ENCODE measurements at places on chromosomes 12 and 14.

- no peak for DNase-seq
These were observed 50.3 kb upstream of the PCED1B start for GRCh38 chr12:47028981-47029708.

DNA sequence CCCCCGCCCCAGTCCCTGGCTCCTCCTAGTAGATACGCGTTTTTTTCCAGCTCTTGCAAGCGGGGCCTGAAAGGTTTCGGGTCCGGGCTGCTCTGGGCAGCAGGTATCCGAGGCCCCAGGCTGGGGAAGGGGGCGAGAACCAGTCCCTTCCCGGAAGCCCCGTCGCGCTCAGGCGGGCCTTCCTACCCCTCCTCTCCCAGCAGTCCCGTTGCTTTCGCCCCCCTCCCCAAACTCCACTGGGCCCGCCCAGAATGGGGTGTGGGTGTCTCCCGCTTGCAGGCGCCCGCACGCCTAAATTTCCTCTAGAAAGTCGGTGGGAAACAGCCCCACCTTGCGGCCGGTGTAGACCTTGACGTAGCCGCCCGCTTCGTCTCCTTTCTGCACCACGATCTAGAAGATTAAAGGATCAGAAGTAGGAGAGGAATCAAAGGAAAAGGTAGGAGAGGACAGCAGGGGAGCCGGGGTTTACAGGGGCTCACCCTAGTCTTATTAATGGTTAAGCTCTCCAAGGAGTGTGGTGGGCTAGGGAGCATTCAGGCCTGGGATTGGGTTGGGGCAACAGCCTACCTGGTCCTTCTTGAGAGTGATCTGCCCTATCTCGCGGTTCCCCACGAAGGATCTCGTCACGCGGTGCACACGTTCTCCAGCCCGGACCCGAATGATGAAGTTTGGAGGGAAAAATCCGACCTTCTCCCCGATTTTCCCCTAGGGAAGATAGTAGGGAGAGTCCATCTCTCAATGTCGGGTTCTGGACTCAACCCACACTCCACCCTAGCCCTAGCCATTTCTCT is 7.3 kb downstream of the STAC3 start:
- peak; percentile 81 for DNase-seq

- no peak for DNase-seq
These were observed 106.4 kb upstream of the PLEKHG7 start for GRCh38 chr12:92596383-92596782.

GRCh38 chr12:119375883-119376190 is 41.3 kb downstream of the CCDC60 start:
- no peak for DNase-seq

DNA sequence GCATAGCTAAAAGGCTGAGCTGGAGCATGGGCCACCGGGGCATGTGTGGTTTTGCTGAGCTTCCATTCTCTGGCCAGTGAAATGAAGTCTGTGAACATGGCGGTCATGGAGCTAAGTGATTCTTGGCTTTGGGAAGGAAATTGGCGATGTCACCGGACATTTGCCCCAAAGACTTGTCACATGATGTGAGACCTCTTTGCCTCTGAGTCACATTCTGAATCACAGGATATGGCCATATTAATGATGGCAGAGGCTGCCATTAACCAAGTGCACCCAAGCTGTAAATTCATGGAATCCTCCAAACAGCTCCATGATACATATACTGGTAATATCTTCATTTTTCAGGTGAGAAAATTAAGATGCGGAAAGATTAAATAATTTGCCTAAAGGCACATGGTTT is 27.4 kb upstream of the BATF start:
- no peak for DNase-seq

- no peak for DNase-seq
These were observed 1763.7 kb upstream of the SEL1L start for GRCh38 chr14:83297361-83297760.

DNA sequence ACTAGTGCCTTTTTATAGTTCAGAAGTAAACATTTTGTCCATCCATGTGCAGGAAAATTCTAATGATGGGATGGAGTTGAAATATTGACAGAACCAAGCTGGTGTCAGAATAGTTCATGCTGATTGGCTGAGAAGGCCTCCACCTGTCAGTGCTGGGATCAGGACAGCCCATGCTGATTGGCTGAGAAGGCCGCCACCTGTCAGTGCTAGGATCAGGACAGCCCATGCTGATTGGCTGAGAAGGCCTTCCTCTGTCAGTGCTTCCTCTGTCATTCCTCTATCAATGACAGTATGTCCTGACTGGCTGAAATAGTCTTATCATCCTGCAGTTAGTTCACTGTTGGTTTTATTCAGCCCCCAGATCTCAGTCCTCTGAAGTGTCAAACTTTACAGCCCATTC is 95.7 kb downstream of the PPP2R5C start:
- no peak for DNase-seq

- no peak for DNase-seq
These were observed 15.2 kb downstream of the GOLGA3 start for GRCh38 chr12:132813443-132813842.

- no peak for DNase-seq
These were observed 25.8 kb downstream of the ACADS start for GRCh38 chr12:120751389-120751788.

- no peak for DNase-seq
These were observed 441.1 kb downstream of the BCAT1 start for GRCh38 chr12:24507827-24508226.

DNA sequence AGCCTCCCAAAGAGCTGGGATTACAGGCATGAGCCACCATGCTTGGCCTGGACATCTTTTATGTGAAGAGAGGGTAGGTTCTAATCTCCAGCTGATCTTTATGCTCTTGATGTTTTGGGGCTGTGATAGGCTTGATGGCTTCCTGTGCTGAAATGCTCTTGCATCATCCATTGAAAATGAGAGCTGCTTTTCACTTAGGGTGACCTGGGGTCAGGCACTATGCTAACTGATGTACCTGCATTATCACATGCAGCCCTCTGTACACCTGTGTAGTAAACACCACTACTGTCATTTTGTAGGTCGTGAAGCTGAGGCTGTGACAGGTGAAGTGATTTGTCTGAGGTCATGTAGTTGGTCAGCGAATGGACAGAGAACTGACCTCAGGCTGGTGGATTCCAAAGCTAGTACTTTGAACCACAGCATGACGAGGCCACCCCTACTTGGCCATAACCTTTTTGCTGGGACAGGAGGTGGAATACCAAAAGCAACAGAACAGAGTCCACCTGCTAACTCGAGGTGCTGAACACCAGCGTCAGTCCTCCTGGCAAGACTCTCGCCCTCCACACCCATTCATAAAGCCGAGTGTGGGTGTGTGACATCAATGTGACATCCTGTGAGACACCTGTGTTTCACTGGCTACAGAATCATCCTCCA is 69.1 kb downstream of the C12orf75 start:
- DNase-seq, result no peak

GRCh38 chr12:100842156-100842555 is 47.6 kb downstream of the ANO4 start:
- DNase-seq, result no peak

DNA sequence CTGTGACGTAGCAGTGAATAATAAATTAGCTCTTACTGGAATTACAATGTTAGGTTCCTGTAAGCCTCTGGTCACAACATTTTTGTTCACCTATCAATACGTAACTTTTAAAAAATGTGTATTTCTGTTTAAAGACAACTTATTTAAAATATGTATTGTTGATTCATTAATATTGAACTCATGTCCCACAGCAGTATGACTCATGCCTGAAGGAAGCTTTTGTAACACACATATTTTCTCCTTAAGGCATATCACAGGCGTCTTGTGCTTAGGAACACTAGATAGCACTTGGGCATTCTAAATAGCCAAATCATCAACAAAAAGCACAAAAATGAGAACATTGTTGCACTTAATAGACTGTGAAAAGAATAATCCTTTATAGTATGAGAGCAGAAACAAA is 92.5 kb downstream of the GPHN start:
- DNase-seq, result no peak

GRCh38 chr12:25887367-25887766 is 71.1 kb upstream of the RASSF8 start:
- no peak for DNase-seq

- DNase-seq, result no peak
These were observed 128.9 kb upstream of the SOX5 start for GRCh38 chr12:24078318-24078765.

DNA sequence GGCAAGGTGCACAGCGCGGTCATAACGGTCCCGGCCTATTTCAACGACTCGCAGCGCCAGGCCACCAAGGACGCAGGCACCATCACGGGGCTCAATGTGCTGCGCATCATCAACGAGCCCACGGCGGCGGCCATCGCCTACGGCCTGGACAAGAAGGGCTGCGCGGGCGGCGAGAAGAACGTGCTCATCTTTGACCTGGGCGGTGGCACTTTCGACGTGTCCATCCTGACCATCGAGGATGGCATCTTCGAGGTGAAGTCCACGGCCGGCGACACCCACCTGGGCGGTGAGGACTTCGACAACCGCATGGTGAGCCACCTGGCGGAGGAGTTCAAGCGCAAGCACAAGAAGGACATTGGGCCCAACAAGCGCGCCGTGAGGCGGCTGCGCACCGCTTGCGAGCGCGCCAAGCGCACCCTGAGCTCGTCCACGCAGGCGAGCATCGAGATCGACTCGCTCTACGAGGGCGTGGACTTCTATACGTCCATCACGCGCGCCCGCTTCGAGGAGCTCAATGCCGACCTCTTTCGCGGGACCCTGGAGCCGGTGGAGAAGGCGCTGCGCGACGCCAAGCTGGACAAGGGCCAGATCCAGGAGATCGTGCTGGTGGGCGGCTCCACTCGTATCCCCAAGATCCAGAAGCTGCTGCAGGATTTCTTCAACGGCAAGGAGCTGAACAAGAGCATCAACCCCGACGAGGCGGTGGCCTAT is 875 bp downstream of the HSPA2 start:
- DNase-seq, result peak; percentile 10

DNA sequence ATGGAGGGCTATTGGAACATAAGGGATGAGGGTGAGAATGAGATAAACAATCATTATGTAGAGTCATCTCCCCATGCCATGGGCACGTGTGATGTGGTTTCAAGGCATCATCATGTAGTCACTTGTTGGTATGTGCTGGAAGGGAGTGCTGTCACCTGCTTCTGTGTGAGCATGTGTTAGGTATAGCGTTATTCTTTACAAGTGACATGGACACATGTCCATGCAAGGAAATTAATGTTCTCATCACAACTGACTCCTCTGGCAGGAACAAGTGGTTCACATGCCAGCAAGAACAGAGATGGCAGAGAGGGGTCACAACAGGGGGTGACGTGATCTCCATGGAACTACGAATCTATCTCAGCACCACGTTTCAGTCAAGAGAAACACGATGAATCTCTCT is 815.8 kb downstream of the BCL11B start:
- DNase-seq, result no peak

DNA sequence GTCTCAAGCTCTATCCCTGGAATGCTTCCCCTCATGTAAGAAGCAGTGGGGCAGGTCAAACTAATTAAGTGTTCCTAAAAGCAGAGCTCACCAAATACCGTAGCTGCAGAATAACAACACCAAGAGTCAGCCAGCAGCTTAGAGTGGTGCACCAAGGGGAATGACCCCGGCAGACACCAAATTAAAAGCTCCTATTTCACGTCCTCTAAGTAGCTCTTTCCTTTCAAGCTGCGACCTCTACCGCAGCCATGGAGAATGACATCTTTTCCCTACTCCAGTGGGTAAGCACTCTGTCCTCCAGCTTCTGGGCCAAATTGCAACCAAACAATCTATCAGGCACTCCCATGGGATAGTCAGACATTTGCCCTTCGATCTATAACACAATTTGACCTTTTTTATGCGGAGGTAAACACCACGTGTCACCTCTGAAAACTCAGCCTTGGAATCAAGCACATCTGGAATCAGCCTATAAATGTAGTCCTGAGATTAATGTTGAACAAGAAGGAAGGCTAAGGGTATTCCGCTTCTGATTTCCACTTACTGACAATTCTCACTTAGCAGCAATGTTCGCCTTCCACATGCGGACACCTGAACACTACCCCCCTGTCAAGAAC is 67.6 kb upstream of the CDKN3 start:
- DNase-seq, result peak; percentile 60

- DNase-seq, result no peak
These were observed 8.4 kb upstream of the ITGB7 start for GRCh38 chr12:53215497-53215896.

DNA sequence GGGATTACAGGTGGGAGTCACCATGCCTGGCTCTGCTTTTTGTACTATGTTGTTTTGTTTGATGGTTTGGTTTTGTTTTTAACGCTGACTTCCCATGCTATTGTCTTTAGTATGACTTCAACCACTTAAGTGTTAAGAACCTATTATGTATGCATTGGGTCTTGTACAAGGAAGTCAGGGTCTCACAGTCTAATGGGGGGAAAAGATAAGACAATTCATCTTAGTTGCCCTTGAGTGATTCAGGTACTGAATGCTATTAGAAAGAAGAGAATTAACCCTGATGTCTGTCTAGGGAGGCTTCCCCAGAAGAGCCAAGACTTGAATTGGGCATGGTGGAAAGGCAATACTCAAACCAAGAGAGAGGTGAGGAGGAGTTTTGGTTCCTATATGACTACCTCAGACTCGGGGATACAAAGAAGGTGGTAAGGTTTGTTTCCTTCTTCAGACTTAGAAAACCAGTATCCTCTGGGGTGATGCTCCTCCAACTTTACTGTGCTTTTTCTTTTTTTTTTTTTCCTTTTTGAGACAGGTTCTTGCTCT is 64.6 kb downstream of the SUSD6 start:
- DNase-seq, result no peak

DNA sequence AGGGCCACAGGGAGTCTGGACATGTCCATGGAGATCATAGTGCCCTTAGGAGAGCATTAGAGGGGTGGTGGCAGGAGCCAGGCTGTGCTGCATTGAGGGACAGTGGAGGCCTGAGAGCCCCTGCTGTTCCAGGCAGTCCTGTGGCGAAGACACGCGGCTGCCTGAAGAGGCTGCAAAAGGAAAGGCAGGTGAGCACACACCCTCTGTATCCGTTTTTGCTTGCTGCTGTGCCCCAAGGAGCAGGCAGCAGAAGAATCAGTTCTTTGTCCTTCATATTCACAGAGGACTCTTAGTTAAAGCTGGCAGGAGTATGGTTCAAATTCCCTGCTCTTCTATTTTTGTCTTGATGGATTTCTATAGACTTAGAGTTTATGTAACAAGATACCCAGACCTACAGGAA is 4.5 kb downstream of the SLC35E3 start:
- no peak for DNase-seq

DNA sequence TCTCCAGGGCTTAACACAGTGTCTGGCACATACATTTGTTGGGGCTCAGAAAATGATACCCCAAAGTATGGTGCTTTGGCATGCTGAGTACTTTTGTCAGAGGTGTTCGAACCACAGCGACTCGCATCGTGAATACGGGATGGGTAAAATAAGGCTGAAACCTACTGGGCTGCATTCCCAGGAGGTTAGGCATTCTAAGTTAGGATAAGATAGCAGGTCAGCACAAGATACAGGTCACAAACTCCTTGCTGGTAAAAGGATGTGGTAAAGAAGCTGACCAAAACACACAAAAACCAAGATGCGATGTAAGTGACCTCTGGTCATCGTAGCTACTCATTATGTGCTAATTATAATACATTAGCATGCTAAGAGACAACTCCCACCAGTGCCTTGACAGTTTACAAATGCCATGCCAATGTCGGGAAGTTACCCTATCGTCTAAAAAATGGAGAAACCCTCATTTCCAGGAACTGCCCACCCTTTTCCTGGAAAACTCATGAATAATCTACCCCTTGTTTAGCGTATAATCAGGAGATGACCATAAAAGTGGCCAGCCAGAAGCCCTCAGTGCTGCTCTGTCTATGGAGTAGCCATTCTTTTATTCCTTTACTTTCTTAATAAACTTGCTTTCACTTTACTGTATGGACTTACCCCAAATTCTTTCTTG is 3.3 kb upstream of the AEBP2 start:
- no peak for DNase-seq

Data from BE2C (cell line).